Hematopoietic multipotent progenitor cell treated with erythropoietin and hydrocortisone succinate and interleukin-3 and kit ligand, for 8 days (in vitro differentiated cells): ENCODE measurements at places on chromosomes 13 and 19.
A peak's percentile ranks its signal among the peaks of the same experiment; 100 is the strongest.

DNA sequence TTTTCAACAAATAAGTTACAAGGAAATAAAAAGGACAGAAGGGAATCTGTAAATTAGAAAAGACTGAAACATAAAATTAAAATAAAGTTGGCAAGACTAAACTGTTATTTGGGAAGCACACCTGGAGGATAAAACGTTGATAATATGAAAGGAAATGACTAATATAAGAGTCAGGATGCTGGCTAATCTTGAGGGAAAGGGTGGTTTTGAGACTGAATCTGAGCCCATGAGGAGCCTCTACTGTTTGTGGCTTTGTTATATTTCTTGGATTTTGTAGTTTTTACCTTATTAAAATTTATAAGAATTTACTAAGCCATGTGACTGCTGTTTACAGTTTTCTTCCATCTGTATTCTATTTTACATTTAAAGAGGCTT lies 718.0 kb upstream of the SPRY2 start:
- DNase-seq, result no peak

- no peak for DNase-seq
These were observed 59.1 kb upstream of the FRY start for GRCh38 chr13:31972453-31972852.

DNA sequence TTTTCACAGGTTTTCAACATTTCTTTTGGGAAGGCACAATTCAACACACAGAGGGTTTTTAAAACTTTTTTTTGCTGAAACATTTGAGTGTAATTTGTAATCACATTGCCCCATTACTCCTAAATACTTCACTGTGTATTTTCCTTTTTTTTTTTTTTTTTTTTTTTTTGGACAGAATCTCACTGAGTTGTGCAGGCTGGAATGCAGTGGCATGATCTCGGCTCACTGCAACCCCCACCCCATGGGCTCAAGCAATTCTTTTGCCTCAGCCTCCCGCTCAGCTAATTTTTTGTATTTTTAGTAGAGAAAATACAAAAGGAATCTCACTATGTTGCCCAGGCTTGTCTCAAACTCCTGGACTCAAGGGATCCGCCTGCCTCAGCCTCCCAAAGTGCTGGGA lies 14.8 kb upstream of the DNAJC15 start:
- DNase-seq, result no peak

DNA sequence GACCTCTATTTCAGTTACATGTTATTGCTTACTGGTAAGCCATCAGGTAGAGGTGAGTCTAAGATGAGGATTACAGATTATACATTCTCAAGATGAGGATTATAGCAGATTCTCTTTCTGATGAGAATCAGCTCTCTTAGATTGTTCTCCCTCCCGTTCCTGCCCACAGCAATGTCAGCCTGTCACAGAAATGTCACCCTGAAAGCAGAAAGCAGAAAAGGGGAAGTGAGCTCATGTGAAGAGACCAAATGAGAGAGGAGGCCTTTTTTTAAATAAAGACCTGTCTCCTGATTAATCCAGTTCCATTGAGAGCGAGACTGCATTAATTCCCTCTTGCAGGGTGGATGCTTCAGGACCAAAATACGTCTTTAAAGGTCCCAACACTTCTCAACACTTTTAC lies 445.6 kb downstream of the KCTD12 start:
- DNase-seq, result peak; percentile 6

DNA sequence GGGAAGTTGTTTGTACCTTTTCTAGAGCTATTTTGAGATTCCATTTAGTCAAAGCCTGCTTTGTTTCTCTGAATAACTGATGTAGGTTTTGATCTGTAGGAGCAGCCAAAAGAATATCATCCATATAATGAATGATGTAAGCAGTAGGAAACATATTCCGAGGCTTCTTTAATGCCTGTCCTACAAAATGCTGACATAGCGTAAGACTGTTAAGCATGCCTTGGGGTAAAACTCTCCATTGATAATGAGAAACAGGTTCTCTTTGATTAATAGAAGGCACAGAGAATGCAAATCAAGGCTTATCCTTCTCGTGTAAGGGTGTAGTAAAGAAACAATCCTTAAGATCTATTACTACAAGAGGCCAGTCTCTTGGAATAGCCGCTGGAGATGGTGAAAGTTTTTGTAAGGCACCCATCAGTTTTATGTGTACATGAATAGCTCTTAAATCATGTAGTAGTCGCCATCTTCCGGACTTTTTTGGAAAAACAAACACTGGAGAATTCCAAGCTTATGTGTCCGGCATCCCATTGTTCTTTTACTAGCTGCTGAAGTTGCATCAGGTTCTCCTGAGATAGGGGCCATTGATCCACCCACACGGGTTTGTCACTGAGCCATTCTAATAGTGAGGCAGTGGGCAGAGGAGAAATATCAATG lies 13.5 kb downstream of the FPR3 start:
- no peak for DNase-seq

GRCh38 chr19:52297601-52298364 lies 814 bp downstream of the ZNF480 start:
- DNase-seq, result peak; percentile 11

DNA sequence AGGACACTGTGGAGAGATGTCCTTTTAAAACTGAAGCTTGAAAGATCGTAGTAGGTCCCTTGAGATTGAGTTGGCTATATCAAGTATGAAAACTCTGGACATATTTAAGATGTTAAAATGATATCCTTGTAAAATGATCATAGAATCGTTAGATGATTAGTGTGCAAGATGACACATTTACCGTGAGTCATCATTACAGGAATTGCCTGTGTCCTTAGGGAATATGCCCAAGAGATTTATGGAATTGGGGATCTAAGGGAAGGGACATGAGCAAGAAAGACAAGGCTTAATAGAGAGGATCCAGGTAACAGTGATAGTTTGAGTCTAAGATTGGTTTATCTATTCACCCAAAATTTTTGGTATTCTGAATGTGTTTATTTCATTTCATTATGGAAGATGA lies 233.7 kb downstream of the GPC5 start:
- DNase-seq, result no peak

- no peak for DNase-seq
These were observed 310.0 kb downstream of the RBM26 start for GRCh38 chr13:79096099-79096498.

DNA sequence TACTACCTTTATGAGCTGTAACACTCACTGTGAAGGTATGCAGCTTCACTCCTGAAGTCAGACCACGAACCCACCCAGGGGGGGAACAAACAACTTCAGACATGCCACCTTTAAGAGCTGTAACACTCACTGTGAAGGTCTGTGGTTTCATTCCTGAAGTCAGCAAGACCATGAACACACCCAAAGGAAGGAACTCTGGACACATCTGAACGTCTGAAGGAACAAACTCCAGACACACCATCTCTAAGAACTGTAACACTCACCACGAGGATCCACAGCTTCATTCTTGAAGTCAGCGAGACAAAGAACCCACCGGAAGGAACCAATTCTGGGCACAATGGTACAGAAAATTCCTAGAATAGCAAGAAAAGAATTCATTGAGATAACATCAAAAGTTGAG lies 1796.5 kb upstream of the MIR17HG start:
- DNase-seq, result no peak

DNA sequence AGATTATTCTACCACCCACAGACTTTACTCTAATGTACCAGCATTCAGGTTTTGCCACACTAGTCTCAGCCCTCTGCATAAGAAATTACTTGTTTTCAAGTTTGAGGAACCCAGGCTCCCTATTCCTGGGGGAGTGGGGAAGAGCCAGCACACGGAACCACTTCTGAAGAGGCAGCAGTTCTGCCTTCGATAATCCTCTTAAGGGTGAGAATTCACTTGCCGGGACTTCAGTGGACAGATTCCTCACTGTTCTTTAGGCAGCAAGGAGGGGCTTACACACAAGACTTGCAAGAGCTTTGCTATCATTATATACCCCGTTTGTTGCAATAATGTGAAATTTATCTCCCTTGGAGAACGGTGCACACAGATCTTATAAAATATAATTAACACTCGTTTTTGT lies 133.1 kb downstream of the ABCC4 start:
- no peak for DNase-seq

DNA sequence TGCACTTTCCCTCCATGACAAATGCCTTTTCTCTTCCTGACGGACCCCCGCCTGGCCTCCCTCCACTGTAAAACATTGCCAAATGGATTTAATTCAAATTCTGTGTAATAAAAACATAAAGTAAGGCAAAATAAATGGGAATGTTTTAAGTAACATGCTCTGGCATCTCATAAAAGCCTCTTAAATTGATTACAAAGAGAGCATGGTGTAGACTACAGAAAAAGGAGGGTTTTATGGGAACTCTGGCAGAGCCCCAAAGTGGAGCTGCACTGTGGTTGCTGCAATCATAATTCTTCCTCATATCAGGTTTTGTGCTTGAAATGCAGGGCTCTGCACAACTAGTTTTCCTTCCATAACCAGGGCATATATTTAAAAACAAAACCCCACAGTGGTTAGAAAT lies 44.3 kb upstream of the SIAH3 start:
- no peak for DNase-seq

- no peak for DNase-seq
These were observed 508.9 kb upstream of the ARGLU1 start for GRCh38 chr13:107076801-107077200.

GRCh38 chr19:13298565-13299481 lies 148.6 kb downstream of the IER2 start:
- no peak for DNase-seq

- no peak for DNase-seq
These were observed 4.8 kb downstream of the TJP3 start for GRCh38 chr19:3712663-3713611.

DNA sequence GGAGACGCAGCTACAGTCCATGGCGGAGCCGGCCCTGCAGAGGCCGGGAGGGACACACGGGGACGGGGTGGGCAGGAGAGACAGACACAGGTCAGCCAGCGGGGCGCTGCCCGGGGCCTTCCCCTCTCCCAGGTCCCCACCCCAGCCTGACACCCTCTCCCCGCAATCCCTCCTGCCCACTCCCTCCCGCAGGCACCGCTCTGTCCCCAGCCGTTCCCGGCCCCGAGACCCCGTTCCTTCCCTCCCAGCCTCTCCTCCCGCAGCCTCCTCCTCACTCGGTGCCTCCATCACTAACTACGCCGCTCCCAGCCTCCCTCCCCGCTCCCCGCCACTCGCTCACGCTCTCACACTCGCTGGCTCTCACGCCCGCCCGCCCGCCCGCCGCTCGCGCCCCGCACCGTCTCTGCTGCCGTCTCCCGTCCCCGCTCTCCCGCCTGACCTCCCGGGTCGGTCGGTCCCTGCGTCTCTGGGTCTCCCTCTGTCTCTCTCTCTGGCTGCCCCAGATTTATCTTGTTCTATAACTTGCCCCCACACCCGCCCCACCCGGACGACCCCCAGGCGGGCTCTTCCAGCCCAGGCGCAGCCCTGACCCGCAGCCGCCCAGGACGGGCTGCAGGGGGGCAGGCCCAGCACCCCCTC lies 15.2 kb downstream of the ERFL start:
- no peak for DNase-seq

- DNase-seq, result no peak
These were observed 1.1 kb downstream of the ZNF835 start for GRCh38 chr19:56670401-56670960.

- DNase-seq, result peak; percentile 76
These were observed 3.2 kb downstream of the MIDN start for GRCh38 chr19:1251330-1252220.

DNA sequence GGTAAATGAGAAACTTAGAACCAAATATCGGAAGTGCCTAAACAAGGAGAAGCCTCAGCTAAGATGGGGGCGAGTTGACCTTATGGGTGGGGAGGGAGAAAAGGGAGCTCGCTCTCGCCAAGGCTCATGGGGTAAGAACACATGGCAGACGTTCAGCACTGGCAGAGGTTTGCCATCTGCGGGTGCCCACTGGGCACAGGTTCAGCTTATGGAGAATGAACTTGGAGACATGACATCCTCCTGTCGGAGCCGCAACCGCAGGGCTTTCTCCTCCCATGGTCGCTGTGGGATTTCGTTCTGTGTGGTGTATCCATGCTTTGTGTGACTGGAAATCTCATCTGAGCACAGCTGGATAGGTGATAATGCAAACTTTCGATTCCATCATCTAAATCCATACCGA lies 36.1 kb upstream of the PEPD start:
- DNase-seq, result no peak

DNA sequence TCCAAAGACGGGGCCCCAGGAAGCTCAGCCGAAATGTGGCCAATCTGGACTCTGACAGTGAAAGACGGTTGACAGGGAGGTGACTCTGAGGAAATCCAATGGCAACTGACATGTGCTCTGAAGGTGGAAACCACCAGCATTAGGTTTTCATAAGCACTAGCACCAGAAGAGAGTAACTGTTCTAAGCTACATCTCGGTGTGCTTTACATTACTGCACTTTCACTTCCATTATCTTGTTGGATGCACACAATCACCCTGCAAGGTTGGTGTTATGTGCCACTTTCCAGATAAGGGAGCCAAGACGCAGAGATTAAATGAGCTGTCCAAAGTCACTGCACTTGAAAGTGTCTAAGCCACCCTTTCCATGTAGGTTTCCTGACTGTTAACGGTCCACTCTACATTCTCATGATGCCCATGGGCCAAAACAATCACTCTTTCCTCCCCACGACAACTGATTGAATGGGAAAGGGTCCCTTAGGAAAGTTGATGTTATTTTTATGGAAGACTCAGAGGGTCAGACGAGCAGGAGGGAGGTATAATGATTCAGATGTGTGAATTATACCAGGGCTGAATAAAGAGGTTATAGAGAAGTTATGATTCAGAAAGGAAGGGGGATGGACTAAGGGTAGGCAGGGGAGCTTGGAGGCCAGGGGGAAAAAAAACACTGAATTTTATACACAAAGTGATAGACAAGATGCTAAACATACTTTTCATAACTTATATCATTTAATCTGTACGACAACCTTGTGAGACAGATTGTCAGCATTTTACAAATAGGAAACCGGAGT lies 52.8 kb downstream of the RUBCNL start:
- DNase-seq, result peak; percentile 78

GRCh38 chr13:98915563-98915962 lies 62.3 kb downstream of the DOCK9 start:
- no peak for DNase-seq

- no peak for DNase-seq
These were observed 105.4 kb upstream of the MBNL2 start for GRCh38 chr13:97116754-97117153.

DNA sequence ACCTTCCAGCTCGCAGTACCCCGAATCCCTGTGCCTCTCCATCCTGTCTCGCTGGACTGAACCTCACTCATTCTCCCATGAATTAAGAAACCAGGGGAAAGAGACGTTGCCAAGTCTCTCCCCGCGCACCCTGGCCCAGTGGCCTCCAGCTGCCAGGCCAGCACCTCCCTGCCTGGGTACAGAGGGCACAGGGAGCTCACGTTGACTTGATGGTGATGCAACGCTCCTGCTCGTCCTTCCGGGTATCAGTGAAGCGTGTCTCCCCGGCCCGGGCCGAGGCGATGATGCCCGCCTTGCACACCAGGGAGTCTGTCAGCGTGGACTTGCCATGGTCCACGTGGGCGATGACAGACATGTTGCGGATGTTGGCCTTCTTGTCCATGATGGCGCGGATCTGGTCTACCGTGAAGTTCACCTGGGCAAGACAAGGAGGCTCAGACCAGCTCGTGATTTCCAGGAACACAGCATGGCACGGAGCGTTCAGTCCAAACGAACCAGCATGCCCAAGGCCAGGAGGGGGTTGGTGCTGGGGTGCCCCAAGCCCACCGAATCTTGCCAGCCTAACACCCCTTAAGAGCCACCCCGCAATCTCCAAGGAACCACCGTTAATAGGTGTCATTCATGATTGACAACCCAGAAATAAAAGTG lies 1.2 kb downstream of the EEF2 start:
- no peak for DNase-seq

- no peak for DNase-seq
These were observed 1.8 kb downstream of the SPPL2B start for GRCh38 chr19:2330255-2330631.

GRCh38 chr13:78981913-78982312 lies 323.0 kb upstream of the OBI1 start:
- DNase-seq, result no peak
